Caudate nucleus (tissue), 63 donors: ENCODE measurements at places on chromosomes 5 and 9.

- no peak for DNase-seq
These were observed at the start of gene CSF1R for GRCh38 chr5:150085950-150086715. Gene CSF1R (minus strand): TSS chr5:150086554. CDS start chr5:150086427, 127 bp downstream.

DNA sequence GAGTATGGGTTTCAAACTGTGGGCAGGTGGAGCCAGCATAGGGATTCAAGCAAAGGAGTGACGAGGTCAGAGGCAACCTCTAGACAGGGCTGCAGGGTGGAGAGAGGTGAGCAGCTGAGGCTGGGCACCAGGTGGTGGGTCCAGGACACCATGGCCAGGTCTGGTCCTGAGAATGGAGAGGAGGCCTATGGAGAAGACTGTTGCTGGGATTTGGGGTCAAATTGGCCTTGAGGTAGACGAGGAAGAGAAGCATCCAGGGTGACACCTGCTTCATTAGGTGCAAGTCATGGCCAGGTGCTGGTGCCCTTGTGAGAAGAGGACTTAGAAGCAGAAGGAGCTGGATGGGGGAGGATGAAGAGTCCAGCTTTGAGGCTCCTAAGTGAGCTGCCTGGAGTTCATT lies 99.6 kb downstream of the NSG2 start:
- no peak for DNase-seq

GRCh38 chr5:149072376-149072775 lies 9.5 kb upstream of the SH3TC2 start:
- DNase-seq: no peak

GRCh38 chr5:153158608-153159007 lies 331.9 kb upstream of the GRIA1 start:
- no peak for DNase-seq

GRCh38 chr5:65120371-65120967 lies 351.7 kb downstream of the CWC27 start:
- no peak for DNase-seq

DNA sequence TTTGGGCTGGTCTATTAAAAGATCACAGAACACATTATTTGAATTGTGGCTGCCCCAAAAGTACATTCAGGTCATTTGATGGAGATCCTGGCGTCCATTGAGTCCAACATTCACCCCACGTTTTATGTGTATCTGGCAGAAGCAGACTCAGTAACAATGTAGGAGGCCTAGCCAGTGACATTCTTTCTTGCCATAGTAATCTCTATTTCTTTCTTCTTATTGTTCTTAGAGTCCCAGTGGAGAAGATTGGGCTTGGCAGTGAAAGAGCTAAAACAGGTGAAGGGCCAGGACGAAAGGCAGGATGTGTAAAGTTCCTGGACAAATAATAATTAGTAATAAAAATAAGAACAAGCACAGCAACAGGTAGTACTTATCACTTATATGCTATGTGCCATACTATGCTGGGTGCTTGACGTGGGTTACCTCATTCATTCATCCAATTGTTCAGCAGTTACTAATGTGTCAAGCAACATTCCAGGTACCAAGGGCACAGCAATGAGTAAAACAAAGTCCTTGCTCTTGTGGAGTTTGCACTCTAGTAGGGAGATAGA lies 12.6 kb upstream of the ANKH start:
- DNase-seq: no peak

DNA sequence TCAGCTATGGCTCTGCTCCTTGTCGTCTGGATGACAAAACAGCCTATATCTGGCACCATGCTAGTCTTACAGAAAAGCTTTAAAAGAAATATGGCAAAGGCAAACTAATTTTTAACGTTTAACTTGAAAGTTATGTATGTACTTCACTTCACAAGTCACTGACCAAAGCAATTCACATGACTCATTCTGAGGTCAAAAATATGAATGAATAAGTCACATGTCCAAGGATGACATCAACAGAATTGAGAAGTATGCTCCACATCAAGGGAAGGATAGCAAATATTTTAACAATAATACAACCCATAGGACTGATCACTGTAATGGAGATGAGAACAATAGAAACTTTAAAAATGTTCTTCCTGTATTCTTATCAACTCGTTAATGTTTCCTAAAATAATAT lies 1072.6 kb upstream of the NUDT12 start:
- DNase-seq: no peak

- DNase-seq: no peak
These were observed 340 bp downstream of the ELAVL2 start for GRCh38 chr9:23825700-23826099.

GRCh38 chr5:40378396-40379177 lies 301.1 kb upstream of the PTGER4 start:
- no peak for DNase-seq

- DNase-seq: no peak
These were observed 34.1 kb downstream of the ACOT12 start for GRCh38 chr5:81359881-81360280.

DNA sequence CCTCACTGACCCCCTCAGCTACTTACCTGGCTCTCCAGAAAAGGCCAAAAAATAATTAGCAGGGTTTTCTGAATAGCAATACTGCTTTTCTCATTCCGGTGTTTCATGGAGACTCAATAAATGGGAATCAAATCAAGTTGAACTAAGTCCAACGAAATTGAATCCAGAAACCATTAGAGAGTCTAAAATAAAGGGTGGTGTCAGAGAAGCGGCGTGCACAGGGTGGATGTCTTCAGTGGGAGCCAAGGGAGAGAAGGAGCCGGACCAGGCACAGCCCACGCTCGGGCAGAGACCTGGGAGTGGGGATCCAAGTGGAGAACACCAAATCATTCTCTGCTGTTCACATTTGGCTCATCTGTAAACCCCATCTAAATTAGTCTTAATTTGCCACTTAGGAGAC lies 40.2 kb upstream of the WWC1 start:
- no peak for DNase-seq
